ENCODE measurements at places on chromosomes 6 and 20.

DNA sequence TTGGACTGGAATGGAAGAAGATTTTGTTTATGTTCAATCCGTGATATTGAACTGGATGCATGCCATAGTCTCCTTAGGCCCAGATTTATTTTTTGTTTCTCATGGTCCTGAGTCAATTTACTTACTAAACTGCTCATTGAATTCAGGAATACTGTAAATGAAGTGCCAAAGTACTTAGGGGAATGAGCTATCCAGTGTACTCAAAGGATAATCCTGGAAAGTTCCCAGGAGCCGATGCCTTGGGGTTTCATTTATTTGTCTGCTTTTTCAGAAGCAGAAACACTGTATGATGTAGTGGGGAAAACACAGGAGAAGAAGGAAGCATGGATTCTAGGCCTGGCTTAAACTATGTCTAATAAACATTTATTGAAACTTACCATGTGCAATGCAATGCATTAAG, 56.1 kb upstream of the THEMIS start:
- no peak for DNase-seq

GRCh38 chr20:33178726-33179125, 10.8 kb downstream of the BPIFA2 start:
- DNase-seq: no peak

- DNase-seq: no peak
Measured at GRCh38 chr6:150910561-150910960, 45.1 kb downstream of the MTHFD1L start.

DNA sequence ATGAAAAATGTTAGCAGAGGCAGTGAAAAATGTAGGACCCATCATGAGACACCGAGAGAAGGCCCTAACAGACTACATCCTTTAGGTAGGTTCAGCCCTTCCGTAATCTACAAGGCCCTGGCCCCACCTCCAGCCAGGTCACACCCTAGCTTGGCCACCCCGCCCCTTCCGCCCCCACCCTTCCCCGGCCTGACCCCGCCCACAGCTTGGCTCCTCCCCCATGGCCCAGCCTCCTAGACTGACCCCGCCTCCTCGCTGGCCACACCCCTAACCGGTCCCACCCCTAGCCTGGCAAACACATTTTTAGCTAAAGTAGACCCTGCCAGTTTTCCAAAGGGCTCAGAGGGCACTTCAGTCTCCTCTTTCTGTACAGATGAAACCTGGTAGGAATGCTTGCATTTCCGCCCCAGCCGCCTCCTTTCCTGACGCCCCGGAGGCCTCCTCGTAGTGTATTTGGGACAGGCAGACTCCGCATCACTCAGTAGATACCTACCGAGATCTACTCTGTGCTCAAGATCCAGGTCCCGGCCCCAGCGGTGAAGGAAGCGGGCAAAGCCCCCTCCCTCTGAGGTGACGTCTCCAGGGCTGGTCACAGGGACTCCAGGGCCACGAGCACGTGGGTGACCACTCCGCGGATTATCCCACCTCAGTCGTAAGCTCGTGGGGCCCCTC, 443.5 kb downstream of the PREX1 start:
- no peak for DNase-seq

DNA sequence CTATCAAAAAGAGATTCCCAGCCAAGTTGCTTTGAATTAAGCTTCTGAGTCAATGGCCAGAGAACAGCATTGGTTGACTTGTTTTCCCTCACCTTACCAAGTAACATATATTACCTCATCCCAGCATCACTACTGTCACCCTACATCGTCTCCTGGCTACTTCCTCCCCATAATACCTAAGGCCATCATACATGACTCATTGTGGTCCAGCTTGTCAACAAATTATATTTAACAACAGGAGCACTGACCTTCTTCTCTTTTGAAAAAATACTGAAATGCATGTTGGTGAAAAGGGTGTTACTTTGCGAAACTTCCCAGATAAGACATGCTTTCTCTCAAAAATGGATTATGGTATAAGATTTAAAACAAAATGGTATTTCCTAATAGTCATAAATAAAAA, 106.9 kb downstream of the TBX18 start:
- no peak for DNase-seq

- DNase-seq: no peak
Measured at GRCh38 chr20:3071610-3072529, at the start of gene OXT. Gene OXT, plus strand, starts transcription at chr20:3071620. Its CDS starts 36 bp downstream, at chr20:3071656.

DNA sequence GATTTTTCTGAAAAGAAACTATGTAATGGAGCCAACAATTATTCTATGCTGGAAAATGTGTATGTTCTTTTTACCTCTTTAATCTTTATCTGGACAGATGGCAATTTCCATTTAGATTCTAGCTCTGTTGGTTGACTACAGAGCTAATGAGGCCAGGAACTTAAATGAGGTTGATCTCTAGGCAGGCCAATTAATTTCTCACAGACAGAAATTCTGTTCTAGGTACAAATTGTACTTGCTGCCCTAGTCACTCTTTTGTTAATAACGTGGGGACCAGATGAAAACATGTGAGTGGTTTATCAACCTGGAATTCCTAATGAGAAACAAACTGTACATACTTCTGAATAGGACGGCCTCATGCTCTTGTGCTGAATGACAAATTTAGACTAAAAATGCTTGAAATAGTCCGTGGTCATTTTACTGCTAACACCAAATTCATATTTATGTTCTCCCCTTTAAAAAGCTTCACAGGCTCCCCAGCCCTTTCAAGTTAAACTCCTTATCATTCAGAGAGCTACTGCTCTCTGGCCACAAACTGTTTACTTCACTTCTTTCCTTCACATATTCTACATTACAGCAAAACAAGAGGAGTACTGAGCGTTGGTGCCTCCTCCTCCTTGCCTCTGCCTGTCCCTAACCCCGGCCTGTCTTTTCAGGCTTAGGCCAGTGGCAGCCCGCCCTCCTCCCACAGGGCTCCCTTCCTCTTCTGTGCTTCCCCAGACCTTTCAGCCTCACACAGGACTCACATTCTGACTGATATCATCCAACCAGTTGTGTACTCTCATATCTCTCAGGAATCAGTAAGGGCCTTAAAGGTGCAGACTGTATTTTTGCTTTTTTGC, 41.4 kb downstream of the DTNBP1 start:
- no peak for DNase-seq

DNA sequence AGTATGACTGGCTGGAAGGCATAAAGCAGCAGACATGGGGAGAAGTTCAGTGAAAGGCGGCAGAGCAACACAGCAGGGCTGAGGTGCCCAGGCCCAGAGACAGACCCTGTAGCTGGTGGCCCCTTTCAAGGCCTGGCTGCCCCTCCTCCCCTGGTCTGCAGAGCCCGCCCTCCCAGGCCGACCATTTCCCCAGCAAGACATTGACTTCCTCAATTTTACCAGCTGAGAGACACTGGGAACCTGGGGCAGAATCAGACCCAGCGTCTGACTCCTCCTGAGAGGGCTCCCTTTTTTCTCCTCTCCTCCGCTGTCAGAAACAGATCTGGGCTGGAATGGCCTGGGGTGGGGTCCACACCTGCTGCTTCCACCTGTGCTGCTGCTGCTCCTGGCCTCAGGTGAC, at the start of gene TREML4:
Gene TREML4 (plus strand): TSS at position 254 of the 400 bp plus-strand sequence. CDS start 79 bp downstream, at position 333.
- DNase-seq: no peak

DNA sequence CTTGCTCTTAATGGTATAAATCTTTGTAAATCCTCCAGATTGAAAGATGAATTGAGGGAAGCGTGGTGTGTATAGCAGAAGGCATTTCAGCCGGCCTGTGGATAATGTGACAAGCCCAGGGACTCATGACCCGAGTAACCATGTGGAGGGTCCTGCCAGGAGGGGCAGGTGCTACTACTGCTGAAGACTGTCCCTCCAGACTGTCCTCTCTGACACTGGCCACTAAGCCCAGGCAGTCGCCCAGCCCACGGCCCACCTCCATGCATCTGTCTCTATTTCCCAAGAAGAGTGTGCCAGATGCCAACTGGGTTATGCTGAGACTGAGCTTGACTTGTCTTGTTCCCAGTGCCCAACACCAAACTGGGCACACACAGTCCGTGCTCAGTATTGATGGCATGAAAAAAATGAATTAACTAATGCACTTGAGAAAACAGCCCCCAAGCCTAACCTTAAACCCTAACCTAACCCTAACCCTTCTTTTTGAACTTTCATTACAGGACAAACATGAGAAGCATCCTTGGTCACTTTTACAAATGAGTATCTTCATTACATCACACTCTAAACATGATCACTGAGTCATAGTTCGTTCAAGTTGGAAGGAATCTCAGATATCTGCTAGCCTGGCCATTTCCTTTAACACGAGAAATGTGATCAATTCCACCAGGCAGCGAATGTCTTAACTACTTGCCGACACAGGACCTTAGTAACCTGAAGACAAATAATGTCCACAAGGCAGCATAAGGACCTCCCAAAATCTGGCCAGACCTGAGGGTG, 182.2 kb upstream of the RREB1 start:
- no peak for DNase-seq

DNA sequence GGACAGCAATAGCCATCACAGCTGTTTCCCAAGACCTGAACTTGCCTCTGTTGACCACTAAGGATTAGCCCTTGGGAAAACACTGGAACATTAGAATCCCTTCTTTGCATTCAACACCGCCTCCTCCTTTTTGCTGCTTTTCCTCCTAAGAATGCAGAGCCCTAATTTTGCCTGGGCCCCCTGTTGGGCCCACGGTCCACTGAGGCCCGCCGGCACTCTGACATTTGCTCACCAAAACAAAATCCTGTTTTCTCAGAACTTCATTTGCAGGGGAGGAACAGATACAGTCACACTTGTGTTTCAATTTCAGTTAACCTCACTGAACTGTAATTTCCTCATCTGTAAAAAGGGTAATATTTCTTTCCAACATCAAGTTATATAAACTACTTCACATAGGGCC, 116.0 kb upstream of the JARID2 start:
- DNase-seq: no peak

DNA sequence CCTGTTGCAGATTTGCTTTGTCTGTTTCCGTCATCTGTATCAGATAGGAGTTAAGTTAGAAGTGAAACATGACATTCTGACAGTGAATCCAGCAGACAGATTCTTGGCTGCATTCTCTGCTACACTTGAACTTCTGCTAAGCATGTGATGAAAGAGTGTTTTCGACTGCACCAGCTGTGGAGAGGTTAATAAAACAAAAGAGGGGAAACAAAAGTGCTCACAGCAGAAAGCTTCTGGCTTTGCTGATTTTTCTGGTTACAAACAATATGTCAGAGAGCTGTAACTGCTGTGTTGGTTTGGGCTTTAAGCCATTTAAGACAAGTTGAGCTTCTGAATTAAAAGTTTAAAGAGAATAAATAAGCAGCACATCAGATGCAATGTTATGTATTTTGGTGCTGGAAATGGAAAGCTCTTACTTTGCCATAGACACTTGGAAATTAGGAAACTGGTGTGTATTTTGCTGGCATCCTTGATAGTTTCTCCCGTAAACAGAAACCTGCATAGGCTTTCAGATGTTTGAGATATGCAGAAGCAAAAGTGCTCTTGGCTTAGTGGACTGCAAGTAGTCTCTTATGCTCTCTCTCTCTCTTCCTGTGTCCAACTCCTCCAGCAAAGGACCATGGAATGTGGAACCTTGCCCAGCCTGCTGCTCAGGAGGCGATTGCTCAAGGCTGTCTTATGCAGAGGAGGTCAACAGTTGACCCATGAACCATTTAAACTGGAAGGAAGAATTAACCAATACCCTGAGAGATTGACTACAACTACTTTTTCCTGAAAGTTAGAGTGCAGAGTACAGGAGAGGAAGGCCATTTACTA, 104.9 kb downstream of the RPS12 start:
- DNase-seq: peak; percentile 12

DNA sequence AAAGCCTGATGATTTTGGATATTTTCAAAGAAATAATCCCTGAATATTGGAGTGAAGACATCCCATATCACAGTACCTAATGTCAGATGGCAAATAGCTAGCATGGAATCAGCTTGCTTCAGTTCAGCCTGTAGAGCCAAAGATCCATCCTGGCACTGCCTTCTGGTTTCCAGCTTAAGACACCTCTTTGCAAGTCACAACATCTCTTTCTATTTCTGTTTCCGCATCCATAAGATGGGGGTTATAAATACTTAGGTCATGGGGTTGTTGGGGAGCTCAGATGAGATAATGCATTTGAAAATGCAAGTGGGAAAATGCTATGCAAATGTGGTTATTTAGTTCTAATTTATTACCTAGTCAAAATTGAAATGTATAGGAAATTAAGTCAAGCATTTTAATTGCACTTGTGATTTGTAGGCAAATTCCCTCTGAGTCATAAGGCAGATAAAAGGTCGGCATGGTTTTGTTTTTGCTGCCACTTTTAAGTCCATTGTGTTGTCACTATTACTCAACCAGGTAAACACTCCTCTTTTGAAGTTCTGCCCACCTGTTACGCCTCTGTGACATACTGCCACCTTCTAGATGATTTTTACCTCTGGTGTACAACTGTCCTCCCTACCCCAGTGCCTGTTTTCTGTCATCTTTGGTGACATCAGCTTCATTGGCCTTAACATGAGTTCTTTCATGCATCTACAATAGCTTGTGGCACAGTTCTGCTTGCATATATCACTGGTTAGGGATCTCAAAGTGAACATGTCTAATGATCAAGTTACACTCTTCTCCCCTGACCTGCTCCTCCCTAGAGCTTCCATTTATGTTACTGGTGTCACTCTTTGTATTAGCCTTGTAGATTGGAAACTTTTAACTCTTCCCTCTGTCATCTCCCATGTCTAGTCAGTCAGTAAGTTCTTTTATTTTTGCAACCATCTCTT, 96.6 kb downstream of the CDKAL1 start:
- no peak for DNase-seq

Measured in GOT3 (cell line).